ENCODE measurements at places on chromosomes 1 and 21.

DNA sequence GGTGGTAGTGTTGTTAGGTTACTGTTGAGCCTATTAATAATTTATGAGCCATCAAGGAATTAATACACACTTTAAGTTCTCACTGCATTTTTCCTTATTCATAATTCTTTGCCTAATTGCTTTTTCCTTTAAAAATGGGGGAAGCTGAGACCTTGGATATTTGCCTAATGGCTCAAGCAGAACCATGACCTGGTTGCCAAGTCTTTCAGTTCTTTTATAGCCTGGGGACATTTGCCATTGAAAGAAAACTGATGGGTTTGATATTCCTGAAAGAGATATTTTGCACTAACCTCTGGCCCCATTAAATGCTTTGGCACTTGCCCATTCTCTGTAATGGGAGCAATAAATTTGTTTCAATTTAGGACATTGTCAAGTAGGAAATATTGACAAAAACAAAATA is 18.5 kb upstream of the LRRC53 start:
- DNase-seq: no peak

- no peak for DNase-seq
These were observed 116.1 kb downstream of the DENND1B start for GRCh38 chr1:197659171-197659570.

- no peak for DNase-seq
These were observed 10.8 kb downstream of the MINDY1 start for GRCh38 chr1:150995896-150996295.

- DNase-seq: no peak
These were observed 167.9 kb upstream of the RUNX1 start for GRCh38 chr21:35216996-35217395.

DNA sequence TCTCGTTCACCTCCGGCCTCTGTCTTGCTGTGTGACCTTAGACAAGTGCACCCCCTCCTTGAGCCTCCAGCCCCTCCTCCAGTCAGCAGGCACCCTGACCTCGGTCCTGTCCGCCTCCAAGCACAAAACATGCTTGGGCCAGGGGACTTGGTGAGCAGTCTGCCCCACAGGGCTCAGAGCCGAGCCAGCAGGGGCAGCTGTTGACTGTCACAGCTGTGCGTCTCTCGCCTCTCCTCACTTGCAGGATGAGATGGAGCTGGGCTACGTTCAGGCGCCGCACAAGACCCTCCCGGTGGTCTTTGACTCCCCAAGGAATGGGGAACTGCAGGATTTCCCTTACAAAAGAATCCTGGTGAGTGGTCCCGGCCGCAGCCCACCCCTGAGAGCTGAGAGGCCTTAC is 24.2 kb downstream of the PADI3 start:
- DNase-seq: no peak

DNA sequence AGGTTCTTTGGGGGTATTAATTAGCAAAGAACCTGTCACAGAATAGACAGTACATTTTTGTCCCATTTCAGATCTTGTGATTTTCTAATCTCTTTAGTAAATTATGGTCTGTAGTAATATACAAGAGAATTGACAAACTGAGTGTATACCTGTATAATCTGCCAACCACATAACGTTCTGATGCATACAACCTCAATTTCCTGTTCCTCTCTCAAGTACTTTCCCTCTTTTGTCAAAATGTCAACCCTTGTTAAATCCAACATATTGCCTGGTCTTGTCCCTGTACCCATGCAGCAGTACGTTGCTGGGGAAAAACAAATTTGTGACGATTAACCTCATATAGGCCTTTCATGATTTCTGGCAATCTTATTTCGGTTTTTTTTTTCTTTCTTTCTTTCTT is 1.1 kb downstream of the ARV1 start:
- no peak for DNase-seq

DNA sequence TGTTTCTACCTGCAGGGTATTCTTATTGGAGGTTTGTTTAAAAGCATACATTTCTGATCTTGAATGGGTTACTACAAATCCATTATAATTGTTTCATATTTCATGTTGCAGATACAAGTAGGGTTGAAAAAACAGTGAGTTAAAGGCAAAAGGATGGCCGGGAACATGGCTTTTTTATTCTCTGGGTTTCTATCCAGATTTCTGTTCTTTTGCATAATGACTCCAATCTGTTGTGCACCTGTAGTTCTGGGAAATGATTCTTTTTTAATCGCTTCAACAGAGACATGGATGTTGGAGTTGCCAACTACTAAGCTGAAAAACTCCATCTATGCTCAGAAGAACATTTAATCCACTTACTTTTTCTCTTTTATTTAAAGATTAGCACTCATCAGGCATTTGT is 2.7 kb upstream of the ADAMTS1 start:
- DNase-seq: no peak

GRCh38 chr1:70063861-70064260 is 141.5 kb downstream of the LRRC40 start:
- DNase-seq: no peak

GRCh38 chr21:36773117-36773516 is 74.2 kb downstream of the SIM2 start:
- peak; percentile 84 for DNase-seq

- DNase-seq: no peak
These were observed 1344.7 kb downstream of the NCAM2 start for GRCh38 chr21:22342889-22343288.

GRCh38 chr1:27755286-27755685 is 17.7 kb upstream of the STX12 start:
- no peak for DNase-seq

- no peak for DNase-seq
These were observed 94.7 kb downstream of the LIPI start for GRCh38 chr21:14116080-14116481.

DNA sequence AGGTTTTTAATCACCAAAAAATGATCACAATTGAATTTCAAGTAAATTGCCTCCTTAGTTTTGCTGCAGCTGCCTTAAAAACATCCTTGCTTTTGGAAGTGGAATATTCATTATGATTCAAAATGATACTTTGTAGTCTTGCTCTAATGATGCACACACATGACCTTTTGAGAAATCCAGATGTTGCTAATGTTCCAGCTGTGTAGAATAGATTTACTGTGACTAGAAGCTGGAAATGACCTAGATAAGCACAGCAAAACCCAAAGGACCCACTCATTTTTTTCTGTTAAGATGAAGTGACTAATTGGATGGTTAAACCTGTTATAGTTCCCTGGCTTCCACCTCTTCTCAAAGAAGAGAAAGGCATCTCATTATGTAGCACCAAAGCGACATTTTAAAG is 64.6 kb upstream of the RALGPS2 start:
- no peak for DNase-seq

- DNase-seq: no peak
These were observed 21.5 kb downstream of the ADGRB2 start for GRCh38 chr1:31742462-31743212.

GRCh38 chr21:26470351-26471098 is 102.6 kb downstream of the CYYR1 start:
- no peak for DNase-seq

DNA sequence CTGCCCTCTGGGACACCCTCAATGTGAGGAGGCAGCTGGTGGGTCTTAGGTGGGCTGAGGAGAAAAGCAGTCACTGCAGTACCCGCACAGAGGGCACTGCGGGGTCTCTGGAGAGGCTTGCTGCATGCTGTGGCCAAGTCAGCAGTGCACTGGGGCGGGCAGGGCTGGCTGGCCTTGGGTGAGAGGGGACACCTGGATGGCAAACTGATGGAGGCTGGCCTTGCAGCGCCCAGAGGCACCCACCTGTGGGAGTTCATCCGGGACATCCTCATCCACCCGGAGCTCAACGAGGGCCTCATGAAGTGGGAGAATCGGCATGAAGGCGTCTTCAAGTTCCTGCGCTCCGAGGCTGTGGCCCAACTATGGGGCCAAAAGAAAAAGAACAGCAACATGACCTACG is 3.2 kb downstream of the ELF3 start:
- DNase-seq: peak; percentile 73

GRCh38 chr1:185050823-185051451 is 5.6 kb downstream of the RNF2 start:
- DNase-seq: no peak

DNA sequence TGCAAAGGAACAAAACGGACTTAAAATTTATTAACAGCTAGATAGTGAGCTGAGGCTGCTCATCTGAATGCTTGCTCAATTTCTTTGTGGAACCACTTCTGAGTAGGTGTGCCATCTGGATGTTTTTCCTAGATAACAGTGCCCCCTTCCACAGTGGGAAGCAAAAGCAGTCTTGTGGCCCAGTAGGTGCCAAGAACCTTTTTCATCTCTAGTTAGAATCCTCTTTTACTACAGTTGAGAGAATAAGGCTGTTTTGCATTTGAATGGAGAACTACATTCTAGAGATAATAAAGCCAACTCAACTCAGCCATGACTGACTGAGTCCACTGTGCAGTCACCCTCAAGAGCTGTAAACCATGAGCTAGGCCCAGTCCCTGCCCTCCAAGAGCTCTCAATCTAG is 13.3 kb downstream of the F3 start:
- no peak for DNase-seq

- DNase-seq: no peak
These were observed 73.1 kb upstream of the DYNLT5 start for GRCh38 chr1:66679140-66679539.

GRCh38 chr1:179742717-179743678 is at the start of gene FAM163A:
Gene FAM163A (plus strand): TSS chr1:179743291. CDS start chr1:179813098, 69,807 bp downstream.
- DNase-seq: no peak

DNA sequence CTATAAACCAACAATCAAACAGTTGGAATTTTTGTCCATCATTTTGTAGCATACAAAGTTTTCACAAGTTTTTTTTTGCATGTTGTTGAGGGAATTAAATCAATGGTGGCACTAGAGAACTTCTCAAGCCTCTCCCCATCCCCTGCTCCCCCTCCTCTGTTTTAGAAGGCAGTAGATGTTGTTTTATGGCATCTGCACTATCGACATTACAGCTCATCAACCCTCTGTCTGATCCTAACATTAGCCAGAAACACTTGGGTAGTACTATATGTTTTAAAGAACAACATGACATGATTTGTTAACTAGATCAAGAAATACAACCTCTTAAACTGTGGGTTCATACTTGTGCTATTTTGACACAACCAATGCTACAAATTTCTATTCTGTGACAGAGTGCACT is 306.5 kb upstream of the NR5A2 start:
- no peak for DNase-seq

Measured in mucosa of descending colon (tissue), 3 donors.